Activated T-helper 9 cell treated with anti-CD3 and anti-CD28 coated beads, Interleukin-2, amount 50 U/mL, for 16 hours (primary cell): ENCODE measurements at places on chromosomes 7 and 10.

DNA sequence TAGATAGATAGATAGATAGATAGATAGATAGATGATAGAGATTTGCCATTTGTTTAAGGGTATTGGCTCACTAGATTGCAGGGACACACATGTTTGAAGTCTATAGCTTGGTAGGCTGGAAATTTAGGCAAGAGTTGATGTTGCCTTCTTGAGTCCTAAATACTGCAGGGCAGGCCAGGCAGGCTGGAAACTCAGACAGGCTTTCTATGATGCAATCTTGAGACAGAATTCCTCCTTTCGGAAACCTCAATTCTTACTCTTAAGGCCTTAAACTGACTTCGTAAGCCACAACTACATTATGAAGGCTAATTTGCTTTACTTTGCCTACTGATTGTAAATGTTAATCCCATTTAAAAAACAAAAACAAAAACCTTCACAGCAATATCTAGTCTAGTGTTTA is 322.9 kb upstream of the AKR1E2 start:
- no peak for DNase-seq

DNA sequence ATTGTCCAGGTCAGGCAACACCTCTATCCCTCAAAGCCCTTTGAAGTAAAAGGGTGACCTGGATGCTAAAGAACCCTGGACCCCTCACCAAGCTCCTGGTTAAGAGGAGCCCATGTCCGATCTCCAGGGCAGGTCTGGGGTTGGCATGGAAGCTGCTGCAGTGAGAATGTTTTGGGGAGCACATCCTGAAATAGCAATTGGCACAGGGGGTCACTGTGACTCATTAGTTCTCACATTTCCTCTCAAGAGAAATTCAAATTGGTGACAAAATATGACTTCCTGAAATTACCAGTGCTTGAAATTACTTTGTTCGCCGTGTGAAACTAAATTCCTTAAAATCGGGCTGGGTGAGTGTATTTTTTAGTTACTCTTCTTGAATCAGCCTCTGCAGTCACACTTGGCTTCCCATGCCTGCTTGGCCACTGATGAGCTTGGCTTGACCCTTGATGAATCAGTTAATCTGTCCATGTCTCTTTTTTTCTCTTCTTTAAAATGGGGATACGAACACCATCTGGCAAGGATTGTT is 18.8 kb upstream of the ARHGAP22 start:
- no peak for DNase-seq

- DNase-seq: no peak
These were observed 125.0 kb downstream of the SNX13 start for GRCh38 chr7:17815318-17815717.

- no peak for DNase-seq
These were observed 174.9 kb downstream of the LRMDA start for GRCh38 chr10:75606203-75606779.

DNA sequence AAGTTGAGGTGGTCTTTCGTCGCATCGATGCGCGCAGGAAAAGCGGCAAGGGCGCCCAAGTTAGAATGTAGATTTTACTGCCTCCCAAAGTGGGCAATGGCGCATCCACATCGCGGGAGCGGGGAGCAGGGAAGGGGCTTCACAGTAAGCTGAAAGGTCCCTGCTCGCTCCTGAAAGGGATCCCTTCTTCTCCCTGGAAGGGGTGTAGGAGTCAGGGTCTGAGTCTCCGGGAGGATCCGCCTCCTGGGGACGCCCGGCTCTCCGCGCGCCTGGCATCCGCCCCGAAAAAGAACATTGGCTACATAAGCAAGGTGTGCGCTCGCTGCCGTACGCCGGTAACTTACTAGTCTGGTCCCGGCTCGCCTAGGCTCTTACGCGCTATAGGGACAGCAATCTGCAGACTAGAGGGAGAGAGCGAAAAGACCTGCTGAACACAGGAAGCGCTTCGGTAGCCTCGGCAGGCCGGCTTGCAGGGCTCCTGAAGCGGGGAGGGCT is 804 bp downstream of the UNC5B start:
- DNase-seq: no peak

DNA sequence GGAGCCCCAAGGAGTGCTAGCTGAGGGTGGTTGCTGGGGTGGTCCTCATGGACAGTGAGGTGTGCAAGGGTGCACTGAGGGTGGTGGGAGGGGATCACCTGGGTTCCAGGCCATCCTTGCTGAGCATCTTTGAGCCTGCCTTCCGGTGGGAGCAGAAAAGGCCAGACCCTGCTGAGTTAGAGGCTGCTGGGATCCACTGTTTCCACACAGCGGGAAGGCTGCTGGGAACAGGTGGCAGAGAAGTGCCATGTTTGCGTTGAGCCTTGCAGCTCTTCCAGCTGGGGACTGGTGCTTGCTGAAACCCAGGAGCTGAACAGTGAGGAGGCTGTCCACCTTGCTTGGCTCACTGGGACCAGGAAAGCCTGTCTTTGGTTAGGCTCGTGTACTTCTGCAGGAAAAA is 34.9 kb downstream of the PRF1 start:
- DNase-seq: no peak

GRCh38 chr7:139108266-139109187 is 993 bp downstream of the ZC3HAV1 start:
- no peak for DNase-seq

DNA sequence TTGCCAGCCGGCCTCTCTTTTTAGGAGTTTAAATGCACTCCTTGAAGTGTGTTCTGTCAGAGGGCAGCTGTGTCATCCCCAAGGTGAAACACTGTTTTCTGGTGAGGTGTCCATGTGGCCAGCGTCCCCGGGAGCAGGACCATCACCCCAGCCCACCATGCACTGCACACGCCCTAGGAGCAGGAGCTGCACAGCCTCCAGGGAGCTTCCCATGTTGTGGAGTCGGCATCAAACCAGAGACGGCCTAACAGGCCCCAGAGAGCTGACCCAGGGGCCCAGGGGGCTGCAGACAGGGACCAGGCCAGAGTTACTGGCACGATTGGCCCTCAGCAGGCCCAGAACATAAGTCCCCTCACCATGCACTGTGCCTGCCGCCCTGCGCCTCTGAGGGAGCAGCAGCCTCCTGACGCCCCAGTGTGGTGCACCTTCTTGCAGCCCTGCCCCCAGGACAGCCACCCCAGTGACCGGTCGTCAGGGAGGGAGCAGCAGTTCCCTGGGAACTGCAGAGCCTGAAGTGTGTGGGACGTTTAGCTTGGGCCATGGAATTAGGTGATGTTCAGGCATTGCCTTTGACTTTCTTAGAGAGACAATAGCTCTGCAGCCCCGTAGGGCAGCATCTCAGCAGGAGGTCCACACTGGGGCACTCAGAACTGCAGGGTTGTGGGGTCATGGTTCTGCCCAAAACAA is 97.9 kb downstream of the NKX6-2 start:
- DNase-seq: no peak

- DNase-seq: no peak
These were observed 129.7 kb downstream of the C10orf105 start for GRCh38 chr10:71589617-71590551.

- no peak for DNase-seq
These were observed 26.4 kb downstream of the PDLIM1 start for GRCh38 chr10:95264227-95265051.

- no peak for DNase-seq
These were observed 32.3 kb upstream of the PALS2 start for GRCh38 chr7:24540956-24541355.
